ENCODE measurements at places on chromosomes 2 and 18.

DNA sequence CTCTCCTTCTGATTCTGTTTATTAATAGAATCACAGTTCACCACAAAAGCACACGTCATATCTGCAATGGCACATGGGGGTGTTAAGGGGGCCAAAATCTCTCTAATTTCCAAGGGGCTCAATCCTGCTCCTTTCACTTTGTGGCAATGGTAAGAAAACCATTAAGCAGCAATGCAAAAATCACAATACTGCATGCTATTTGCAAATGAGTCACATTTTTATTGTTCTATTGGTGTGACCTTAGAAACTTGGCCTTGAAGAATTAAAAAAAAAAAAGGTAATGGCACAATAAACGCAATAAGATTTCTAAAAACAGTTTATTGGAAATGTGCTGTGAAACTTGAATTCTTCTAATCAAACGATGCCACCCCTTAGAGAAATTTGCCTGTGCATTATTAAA is 251.5 kb downstream of the ZNF521 start:
- no peak for DNase-seq

DNA sequence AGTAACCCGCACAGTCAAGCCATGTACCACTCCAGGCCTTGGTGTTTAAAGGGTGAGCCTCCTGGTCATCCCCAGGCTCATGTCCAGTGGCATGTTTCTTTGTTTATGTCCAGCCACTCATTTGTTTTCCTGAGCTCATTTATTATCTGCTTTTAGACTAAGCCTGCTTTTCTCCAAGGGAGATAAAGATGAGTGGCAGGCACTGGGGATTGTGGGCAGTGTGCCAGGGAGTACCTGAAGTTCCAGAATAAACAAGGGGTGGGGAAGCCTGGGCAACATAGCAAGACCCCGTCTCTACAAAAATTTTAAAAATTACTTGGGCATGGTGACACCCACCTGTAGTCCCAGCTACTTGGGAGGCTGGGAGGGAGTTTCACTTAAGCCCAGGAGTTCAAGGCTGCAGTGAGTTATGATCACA is 1.9 kb downstream of the ANXA4 start:
- no peak for DNase-seq

DNA sequence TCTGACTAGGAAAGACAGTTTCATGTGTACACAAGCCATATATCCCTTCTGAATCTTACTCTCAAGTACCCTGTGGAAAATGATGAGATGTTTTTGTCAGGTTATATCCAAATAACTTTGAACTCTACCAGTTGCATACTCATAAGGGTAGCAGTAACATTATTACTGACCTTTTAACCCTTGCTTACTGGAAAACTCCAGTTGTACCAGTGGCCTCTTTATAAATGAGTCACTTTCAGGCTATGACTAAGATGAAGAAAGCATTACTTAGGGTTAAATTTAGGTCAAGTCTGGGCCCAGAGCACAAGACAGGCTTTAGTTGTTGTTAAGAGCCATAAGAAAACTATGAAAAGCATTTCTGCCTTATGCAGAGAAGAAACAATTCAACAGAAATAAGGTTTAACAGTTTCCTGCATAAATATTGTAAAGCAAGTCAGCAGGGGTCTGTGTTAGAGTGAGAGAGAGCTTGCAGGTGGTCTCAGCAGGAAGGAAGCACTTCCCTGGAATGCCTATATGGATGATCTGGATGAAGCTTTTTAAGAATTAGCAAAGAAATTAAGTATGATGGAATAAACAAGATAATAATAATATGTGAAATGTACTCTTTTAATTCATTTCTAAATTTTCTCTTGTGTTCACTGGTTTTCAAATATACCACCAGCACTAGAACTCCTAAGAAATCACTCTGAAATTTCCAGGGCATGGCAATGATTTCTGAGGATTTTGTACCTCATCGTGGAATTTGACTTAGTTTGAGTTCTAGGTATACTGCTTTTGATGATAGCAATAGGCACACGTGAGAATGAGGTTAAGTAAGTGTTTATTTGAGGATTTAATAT is 126.6 kb downstream of the UBE2E3 start:
- DNase-seq = peak; percentile 82

DNA sequence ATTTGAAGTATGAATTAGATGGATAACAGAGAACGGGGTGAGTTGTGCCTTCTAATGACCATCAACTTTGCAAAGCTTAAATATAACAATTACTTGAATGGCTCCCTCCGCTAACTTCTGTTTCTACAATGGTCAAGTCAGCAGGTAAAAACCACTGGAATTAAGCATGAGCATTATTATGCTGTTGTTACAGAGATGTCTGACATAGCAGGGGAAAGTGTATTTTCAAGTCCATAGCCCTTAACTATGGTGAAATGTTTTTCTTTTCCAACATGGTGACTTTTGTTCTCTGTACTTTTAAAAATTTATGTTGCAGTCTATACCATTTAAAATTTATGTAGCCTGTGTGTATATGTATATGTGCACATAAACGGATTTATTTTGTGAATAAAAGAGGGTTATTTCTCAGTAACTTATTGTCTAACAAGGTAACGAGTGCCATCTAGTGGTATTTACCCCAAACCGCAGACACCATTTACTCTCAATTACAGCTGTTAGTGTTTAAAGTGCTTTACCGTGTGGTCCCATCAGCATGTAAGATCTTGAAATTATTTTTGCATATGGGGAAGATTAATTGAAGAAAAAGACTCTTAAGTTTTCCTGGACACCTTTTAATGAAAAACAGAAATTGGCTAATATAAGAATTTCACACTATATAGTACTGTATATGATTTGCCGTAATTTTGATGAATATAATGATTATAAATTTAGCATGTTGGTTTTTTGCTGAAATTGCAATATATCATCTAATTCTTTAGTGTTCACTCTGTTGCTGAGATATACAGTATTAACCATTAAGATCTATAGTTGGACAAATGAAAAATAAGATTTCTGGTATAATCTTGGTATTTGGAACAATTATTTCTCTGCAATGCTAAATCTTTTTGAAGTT is 78.2 kb downstream of the UBE2E3 start:
- DNase-seq = peak; percentile 59

GRCh38 chr2:104885119-104885782 is 31.3 kb downstream of the POU3F3 start:
- DNase-seq = no peak

GRCh38 chr2:42516418-42516901 is 22.7 kb upstream of the KCNG3 start:
- DNase-seq = no peak

DNA sequence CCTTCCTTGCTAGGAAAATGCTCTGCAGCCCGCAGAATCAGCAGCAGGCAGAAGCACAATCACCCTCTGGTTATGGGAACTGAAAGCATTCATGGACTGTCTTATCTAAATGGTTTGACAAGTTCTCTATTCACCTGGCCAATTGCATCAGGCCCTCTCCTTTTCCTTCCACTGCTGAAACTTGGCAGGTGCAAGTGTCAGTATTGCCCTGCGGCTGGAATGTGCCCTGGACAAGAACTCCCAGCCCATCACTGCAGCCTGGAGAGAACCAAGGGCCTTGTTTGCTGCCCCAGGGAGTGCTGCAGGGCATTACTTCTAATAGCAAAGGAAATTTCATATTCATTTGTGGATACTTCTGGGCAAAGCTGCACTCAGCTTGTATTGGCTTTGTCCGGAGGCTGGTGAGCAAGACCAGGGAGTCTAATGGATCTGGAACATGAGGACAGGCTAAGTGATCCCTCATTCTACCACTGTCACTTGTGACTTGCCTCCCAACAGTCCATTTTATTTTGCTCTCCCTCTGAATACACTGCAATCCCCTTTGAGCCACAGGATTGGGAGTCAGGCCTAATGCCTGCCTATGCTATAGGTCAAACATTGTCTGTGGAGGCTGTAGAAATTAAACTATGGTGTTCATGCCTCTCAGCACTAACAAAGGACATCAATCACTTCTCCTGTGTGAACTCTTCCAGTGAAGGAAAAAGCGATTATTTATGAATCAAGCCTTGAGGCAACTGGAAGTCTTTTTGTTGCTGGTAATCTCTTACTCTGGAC is 116.9 kb downstream of the LYPD6B start:
- no peak for DNase-seq

DNA sequence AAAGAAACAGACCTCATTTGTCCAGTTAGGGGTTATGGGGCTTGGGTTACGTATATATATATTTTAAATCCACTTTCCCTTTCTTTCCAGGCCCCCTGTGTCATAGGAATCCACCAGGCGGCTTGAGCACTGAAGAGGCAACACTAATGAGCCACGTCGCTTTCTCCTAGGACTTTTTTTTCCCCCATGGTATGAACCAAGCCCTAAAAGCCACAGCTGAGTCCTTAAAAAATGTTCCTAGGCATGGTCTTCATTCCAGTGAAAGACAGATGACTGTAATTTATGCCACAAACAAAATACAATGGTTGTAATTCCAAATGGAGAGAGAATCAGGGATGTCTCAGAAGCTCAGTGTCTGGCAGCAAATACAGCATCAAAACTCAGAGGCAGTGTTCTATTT is 146.8 kb downstream of the EPHA4 start:
- no peak for DNase-seq

- DNase-seq = no peak
These were observed 160.2 kb upstream of the NCK2 start for GRCh38 chr2:105584435-105585010.

Measured in adipocyte (in vitro differentiated cells).